ENCODE measurements at places on chromosomes 1 and 21.
A peak's percentile ranks its signal among the peaks of the same experiment; 100 is the strongest.

DNA sequence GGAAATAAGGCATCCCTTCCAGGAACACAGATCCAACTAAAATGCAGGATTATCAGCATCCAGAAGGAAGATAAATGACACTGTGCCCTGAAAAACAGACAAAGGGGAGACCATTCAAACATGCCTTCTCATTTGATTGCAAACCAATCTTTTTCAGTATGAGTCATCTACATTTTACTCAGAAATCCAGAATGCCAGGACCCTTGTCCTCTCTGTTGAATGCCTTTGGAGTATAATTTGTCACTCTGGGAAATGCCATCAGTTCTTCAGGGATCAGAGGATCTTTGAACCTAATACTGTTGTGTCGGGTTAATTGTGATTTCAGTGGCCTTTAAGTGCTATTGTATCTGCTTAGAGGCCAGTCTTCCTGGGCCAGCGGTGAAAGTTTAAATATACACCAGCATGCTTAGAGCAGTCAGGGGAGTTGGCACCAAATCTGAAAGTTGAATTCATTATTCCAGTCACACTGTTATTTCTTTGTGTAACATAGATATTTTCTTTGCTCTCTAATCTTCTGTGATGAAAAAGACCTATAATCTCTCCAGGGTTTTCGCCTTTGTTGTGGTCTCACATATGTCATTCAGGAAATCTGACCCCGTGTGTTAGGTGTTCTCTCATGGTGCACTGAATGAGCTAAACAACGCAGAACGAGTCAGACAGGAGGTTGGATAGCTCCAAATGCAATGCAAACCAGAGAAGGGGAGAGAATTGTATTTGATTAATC is 364.8 kb upstream of the SGIP1 start:
- DNase-seq = peak; percentile 10

- peak; percentile 89 for DNase-seq
Observed at GRCh38 chr1:170929835-170930554, 5.3 kb upstream of the MROH9 start.

- no peak for DNase-seq
Observed at GRCh38 chr1:89594096-89594740, 38.7 kb upstream of the LRRC8C start.

- DNase-seq = no peak
Observed at GRCh38 chr21:35911412-35912191, 148.7 kb downstream of the SETD4 start.

- no peak for DNase-seq
Observed at GRCh38 chr1:111727056-111727455, 12.1 kb downstream of the INKA2 start.

GRCh38 chr1:84271441-84272151 is 29.9 kb upstream of the SAMD13 start:
- DNase-seq = peak; percentile 81

GRCh38 chr1:12798911-12799310 is 7.7 kb downstream of the PRAMEF1 start:
- DNase-seq = no peak

DNA sequence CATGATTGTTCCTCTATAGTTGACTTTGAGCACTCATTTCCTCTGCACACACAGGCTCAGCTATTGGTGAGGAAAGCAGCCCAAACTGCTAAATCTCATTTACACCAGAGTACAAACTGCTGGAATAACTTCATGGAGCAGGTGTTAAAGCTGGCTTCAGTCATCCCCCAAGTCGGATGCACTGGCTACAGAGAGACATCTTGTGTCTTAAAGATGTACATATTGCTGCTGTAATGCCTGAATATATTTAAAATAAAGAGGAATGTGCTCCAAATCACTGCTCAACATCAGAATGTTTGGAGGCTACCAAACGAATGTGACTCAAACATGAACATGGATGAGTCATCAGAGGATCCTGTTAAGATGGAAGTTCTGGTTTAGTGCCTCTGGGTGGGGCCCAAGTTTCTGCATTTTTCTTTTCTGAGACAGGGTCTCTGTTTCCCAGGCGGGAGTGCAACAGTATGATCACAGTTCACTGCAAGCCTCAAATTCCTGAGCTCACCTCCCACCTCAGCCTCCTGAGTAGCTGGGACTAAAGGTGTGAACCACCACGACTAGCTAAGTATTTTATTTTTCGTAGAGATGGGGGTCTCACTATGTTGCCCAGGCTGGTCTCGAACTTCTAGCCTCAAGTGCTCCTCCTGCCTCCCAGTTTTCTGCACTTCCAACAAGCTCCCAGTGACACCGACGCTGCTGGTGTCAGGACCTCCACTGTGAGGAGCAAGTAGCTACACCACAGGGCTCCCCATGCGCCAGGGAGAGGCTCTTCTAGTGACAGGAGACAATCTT is 79.0 kb upstream of the KRTAP19-8 start:
- no peak for DNase-seq

GRCh38 chr21:35390013-35390776 is 341.1 kb upstream of the RUNX1 start:
- peak; percentile 13 for DNase-seq

DNA sequence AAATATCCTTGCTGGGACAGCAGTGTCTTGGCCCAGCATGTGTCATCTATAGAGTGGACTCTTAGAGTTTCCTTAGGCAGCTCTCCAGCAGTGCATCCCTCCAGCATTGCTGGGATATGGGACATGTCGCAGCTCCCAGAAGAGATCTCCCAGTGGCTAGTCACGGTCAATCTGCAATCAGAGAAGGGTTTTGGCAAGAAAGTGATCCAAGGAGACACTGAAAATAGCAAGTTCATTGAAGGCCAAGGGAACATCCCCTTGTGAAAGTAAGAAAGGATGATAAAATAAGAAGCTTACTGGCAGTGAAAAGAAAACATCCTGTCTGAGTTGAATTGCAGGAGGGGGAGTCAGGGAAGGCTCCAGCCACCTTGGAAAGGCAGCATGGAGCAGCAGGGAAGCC is 19.3 kb upstream of the NPL start:
- DNase-seq = no peak

DNA sequence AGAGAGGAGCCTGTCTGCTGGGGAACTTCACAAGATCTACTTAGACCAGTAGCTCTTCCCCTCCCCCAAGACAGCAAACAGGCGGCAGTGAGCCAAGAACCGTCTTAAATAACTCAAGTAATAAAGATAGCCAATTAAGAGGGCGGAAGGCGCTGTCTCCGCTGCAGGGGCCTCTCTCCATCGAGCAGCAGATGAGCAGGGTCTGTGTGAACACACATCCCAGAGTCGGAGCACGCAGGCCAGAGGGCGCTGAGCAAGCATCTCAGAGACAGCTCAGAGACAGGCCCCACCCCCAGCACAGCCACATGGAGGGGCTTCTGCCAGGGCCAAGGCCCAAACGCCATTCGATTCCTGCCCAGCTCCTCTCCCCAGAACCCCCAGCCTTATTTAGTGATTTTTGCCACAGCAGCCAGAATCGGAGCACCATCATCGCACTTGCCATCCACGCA is 11.1 kb downstream of the IFFO2 start:
- no peak for DNase-seq
